ENCODE measurements at places on chromosomes 5 and 9.

DNA sequence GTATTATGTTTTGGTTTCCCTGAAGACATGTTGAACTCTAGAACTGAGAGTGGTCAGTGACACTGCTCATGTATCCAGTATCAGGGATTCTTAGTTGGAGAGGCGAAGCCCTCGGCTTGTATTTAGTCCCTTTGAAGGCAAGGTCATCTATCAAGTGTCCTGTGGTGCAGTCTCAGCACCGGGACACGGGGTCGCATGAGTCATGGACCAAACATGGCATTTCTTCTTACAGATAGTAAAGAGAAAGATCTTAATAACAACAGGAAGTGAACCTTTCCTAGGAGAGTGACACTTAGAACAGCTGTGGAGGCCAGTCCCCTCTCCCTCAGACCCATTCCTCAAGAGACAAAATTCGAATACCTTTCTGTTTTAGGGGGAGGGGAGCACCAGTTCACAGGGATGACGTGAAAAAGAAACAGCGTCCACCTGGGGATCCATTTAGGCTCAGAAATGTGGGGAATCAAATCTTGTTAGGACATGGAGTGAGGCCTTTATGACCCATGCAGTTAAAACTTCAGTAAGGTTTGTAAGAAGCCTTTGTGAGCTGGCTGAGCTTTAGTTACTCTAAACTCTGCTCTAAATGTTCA is 86.5 kb downstream of the ADGRV1 start:
- DNase-seq = peak; percentile 14

DNA sequence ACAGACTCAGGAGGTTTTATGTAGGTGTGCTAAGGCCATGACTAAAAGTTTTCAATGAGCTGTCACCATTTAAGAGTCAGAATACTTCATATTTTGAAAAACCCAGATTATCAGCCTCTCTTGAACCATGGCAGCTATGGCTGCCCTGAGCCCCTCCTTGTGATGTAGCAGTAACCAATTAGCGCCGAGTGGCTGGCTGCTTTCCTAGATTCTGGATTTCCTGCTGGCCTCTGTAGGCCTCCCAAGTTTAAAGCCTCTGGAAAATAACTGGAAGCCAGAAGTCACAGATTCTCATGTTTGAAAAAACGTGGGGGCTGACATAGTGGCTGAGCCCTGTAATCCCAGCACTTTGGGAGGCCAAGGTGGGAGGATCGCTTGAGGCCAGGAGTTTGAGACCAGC is 25.5 kb downstream of the DAB2IP start:
- DNase-seq = no peak

- no peak for DNase-seq
Measured at GRCh38 chr9:134619448-134619982, 22.1 kb upstream of the COL5A1 start.

DNA sequence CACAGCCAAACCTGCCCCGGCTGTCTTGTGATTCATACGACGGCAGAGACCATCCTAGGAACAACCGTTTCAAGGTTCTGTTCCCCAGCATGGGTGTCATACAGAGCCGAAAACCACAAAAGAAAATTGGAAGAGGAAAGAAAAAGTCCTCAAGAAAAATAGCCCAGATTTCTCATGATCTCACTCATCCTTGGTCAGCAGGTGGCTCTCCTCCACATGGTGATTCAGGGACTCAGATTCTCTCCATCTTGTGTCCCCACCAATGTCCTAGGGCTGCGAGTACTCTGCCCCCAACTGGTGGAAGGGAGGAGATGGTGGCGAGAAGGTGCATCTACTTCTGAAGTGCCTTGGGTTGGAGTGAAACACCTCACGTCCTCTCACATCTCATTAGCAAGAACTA is 25.6 kb downstream of the PDZD2 start:
- no peak for DNase-seq

DNA sequence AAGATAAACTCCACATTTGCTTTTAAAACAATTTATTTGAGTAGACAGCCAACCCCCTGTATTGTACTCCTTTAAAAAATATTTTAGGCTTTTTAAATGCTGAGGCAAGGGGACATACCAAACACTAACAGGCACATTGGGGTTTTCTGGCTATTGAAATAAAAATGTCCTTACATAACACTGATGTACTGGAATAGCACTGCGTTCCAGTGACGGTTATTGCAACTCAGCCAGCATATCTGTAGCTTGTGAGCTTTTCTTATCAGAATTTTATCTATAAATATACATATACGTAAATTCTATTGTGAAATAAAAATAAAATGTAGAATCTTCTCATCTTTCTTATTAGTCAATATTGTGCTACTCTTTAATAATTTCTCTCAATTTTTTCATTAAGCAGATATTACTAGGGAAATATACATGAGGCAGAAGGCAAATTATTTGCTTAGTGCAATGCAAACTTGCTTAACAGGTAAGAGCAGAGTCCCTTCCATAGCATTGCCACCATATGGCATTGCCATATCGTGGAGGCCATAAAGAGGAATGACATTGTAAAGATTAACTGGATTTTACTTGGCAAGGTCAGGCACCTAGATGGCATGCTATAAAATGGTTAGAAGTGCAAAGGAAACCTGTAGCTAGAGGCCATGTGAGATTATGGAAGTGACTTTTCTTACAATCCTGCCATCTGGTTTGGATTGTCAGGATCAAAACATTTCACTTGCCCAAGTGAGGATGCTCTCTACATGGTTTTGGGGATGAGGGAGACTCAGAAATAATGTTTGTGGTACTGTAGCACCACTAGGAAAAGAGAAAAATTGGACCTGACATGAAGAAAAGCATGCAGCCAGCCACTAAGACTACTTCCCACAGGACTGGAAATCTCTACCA is 94.8 kb upstream of the CDKN2B start:
- DNase-seq = no peak

GRCh38 chr9:16315720-16316119 is 554.8 kb downstream of the BNC2 start:
- no peak for DNase-seq

All from suppressor macrophage treated with lipopolysaccharide for 1 hour (primary cell).